ENCODE measurements at places on chromosomes 2 and 18.

DNA sequence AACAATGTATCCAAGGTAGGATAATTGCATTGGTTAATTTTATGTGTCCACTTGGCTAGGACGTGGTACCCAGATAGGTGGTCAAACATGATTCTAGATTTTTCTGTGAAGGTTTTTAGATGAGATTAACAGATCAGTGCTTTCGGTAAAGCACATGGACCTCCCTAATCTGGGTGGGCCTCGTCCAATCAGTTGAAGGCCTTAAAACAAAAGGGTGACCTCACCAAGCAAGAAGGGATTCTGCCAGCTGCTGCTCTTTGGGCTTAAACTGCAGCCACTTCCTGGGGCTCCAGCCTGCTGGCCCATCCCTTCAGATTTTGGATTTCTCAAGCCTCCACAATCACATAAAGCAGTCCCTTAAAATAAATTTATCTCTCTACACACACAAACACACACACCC, 226.1 kb upstream of the TPO start:
- no peak for DNase-seq

GRCh38 chr2:197894751-197895274, 90.4 kb downstream of the PLCL1 start:
- DNase-seq, result no peak

GRCh38 chr2:104769096-104769495, 84.8 kb upstream of the POU3F3 start:
- DNase-seq, result no peak

- no peak for DNase-seq
These were observed 411.7 kb upstream of the NETO1 start for GRCh38 chr18:73279498-73279897.

DNA sequence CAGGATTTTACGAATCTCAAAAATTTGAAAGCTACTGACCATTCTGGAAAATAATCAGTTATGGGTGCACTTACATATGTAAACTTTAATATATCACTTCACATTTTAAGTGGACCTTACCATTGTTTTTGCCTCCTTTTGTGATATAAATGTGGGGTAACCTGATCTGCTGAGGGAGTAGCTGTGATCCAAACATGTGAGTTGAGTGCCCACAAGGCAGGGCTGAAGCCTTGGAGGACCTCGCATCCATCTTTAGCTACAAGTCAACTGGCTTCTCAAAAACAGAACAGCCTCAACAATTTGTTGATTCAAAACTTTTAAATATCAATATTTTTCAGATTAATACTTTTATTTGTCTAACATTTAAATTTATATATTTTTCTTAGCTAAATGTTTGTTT, 178.2 kb downstream of the PLCL1 start:
- no peak for DNase-seq

GRCh38 chr2:27263287-27264252, 723 bp upstream of the SLC30A3 start:
- DNase-seq, result no peak

GRCh38 chr2:232502511-232502910, 14.9 kb upstream of the ECEL1 start:
- DNase-seq, result no peak

DNA sequence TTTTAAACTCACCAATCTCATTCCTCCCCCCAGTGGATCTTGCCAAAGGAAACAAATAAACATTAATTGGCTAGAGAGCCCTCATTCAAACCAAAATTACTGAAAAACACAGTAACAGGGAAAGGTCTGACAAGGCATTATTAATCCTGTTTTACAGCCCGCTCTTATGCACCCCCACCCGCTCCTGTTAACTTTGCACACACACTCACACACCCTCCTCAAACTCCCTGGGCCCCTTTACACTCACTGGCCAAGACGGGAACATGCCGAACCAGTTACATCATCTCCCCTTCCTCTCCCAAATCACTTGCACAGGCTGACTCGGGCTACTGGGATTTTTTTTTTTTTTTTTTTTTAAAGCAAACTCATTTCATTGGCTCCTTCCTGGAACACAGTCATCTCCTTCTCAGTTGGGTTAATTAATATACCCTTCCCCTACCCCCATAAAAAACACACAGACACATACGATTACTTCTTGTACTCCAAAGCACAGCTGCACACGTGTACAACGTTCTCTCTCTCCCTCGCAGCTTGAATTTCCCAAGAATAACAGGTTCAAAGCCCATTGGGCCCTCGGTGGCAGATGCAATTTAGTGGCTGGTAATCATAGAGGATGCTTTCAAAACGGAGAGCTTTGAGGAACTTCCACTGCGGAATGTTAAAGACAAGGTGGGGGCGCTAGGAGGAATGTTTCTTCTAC, 31.8 kb downstream of the KLF7 start:
- peak; percentile 43 for DNase-seq

GRCh38 chr2:197838036-197838435, 33.6 kb downstream of the PLCL1 start:
- no peak for DNase-seq

GRCh38 chr2:172560721-172561120, 4.8 kb downstream of the PDK1 start:
- DNase-seq, result no peak

GRCh38 chr18:12366784-12367183, 10.2 kb downstream of the AFG3L2 start:
- DNase-seq, result no peak

DNA sequence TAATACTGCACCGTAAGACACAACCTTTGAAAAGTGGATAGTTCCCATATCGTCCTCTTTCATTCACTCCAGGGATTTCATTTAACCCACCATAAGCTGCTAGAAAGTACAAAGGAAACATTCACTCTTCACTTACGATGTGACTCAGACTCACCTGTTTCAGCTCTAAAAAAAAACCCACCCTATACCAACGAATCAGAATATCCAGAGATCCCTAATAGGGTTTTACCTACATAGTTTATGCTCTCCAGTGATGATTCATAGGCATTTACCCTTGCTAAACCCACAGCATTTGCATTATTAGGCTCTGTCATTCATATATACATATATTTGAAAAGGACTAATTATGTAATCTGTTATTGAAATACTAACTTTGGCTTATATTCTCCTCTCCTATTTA, 60.2 kb downstream of the PRPF40A start:
- DNase-seq, result no peak

DNA sequence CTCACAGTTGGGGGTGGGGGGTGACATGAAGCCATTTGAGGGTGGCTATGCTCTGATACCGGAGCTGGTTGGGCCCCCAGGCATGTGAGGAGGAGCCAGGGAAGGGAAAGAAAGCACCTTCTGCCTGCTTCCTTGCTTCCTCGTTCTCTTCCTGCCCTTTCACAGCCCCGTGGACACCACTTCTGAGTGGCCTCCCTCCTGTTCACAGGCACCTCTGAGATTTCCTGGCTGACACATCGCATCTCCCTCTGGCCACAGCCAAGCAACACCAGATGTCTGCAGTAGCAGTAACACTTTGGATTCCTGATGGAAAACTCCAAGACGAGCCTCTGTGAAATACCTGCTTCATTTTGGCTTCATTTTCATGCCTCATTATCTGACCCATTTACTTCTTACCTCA, 64.7 kb upstream of the ST3GAL5 start:
- no peak for DNase-seq

DNA sequence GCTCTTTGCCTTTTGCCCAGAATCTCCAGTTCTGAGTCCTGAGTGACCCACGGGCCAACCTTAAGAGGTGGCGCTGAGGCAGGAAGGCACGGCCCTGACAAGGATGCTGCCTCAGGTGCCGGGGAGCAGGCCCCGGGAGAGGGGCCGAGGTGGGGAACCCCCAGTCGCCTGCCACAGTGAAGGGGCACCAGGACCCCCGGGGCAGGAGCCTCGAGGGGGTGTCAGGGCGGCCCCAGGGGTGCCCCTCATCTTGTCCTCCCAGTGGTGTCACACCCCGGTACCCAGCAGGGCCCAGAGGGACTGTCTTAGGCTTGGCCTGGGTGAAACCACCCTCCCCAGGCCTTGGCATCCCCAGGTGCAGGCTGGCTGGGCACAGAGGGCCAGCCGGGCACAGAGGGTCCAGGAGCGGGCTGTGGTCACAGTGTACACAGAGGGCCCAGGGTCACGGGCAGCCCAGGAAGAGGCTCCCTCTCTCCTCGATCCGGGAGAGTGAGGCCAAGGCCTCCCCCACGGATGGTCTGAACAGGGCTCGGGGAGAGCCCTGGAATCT, 1.0 kb downstream of the PDCD1 start:
- no peak for DNase-seq

DNA sequence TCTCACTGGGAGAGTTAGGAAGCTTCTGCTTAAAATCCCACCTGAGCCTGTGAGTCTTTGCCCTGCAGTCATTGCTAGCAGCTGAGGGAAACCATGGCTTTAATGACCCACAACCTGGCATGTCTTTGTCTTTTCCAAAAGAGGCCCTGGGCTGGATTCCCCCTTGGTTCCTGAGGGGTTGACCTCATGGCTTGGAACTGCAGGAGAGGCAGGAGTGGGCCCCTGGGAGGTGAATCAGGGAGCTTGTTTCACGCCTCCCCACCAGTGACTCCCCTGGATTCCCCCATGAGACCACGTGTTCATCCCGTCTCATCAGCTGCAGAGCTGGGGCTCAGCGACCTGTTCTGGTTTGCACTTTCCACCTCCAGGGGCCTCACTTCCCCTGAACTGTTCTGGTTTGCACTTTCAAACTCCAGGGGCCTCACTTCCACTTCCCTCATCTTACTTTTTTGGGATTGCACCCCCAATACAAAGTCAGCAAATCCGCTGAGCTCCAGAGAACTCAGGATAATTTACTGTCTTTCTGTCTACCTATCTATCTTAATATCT, 58.5 kb upstream of the TMEM18 start:
- no peak for DNase-seq

- no peak for DNase-seq
These were observed 107.3 kb upstream of the RASGRP3 start for GRCh38 chr2:33369191-33369590.

DNA sequence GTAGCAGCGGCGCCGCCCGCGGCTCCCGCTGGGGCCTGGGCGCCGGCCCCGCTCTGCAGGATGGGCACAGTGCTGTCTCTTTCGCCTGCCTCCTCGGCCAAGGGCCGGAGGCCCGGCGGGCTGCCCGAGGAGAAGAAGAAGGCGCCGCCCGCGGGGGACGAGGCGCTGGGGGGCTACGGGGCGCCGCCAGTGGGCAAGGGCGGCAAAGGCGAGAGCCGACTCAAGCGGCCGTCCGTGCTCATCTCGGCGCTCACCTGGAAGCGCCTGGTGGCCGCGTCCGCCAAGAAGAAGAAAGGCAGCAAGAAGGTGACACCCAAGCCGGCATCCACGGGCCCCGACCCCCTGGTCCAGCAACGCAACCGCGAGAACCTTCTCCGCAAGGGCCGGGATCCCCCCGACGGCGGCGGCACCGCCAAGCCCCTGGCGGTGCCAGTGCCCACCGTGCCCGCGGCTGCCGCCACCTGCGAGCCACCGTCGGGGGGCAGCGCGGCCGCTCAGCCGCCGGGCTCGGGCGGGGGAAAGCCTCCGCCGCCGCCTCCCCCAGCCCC, 369 bp downstream of the CDK5R2 start:
- DNase-seq, result no peak

GRCh38 chr18:79467126-79467525, 71.4 kb downstream of the NFATC1 start:
- no peak for DNase-seq

DNA sequence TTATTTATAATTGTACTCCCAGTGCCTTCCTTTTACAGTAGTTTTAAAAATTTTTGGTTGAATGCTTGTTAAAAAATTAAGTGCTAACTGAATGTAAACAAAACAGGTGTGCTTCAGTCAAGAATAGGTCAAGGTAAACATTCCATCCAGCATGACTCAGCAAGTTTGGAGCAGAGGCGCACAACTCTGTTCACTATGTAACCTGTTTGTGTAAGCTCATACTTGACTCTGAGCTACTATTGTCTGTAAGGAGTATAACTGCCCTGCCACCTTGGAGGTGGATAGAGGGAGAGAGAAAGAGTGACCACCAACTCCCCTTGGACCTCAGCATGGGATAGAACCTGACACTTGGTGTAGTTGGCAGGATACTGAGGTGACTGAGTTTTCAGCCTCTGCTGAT, 207.4 kb upstream of the SYT4 start:
- DNase-seq, result no peak

DNA sequence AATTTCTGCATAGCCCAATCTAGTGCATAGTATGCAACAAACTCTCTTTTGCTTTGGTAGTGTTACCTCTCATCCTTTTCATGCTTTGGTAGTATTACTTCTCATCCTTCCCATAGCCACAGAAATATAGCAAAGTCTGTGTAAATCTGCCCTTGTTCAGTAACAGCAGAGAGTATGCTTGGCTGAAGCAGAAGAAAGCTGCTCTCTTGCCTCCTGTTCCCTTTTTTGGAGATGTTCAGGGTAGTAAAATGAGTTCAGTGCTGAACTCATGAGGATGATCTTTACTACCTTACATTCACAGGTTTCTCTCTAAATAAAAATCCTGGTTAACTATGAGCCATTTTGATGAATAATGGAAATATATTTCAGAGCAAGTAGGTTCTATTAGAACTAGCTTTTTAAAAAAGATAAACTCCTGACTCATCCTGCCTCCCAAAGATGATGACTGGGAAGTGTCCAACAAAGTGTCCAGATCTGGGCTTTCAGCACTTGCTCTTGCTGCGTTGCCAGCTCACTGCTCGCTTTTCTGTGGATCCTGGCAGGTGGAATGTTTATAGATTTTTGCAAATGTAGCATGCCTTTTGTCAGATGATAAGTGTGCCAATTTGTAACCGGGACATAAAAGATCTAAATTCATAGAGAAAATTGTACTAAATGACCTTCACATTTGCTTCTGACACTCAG, 29.4 kb upstream of the CHMP3 start:
- DNase-seq, result no peak

DNA sequence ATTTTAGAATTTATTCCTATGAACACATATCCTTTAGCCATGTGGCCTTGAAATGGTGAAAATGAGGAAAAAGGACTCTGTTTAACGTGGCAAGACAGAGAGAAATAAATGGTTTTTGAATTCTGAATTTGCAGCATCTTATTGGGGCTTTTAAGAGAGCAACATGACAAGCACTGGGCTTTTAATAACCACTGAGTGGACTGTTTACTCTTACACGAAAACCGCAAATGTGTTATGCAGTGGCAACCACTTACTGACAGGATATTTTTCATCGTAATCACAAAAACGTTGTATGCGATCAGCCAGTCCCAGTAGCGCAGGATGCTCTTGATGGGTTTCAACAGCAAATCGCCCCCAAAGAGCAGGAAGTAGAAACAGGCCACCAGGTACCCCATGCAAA, 226.6 kb downstream of the NAPG start:
- DNase-seq, result no peak
